ENCODE measurements at places on chromosomes 7 and 10. TPM values are rescaled to one million over a fixed set of nuclear protein-coding genes. Genes with fewer than 3 reads are reported as not detected.

- no peak for DNase-seq
Observed at GRCh38 chr7:78912781-78913180, 540.7 kb downstream of the MAGI2 start.

Gene PNLIPRP3
- total RNA-seq = not detected

DNA sequence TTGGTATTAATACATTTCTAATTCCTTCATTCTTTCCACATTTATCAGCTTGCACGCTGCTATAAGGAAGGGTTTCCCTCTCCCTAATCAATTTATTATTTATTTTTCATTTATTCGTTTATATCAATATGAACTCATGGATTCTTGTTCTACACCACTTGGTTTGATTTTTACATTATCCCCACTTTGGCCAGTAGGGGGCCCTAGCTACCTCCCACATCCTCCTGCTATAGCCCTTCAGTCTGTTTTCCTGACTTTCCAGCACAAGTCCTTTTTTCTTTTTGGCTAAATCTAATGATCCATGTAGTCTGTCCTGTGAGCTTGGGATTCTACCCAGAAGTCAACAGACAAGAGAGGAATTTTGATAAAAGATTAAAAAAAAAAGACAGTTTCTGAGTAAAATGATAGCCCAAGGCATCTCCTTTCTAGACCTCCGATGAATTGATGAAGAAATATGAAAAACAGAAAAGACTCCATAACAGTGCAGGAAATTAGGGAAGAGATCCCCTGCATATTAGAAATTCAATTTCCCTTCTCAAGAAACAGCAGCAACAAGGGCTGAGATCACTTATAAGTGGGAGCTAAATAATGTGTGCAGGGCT, 47.7 kb downstream of the LYZL2 start:
- no peak for DNase-seq

DNA sequence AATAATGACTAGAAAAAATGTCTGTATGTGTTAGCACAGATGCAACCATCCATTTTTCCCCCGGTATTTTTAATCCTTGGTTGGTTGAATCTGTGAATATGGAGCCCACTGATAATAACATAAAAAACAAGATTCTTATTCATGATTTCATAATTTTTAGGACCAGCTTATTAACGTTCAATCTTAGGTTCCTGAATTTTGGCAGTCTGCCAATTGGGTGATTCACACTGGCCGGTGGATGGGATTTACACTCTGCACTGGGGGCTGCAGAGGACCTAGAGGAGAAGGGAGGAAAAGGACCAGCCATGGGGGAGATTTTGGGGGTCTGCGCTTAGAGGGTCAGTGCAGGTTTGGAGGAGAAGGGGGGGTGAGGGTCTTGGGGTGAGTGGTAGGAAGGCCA, 327.9 kb downstream of the ACTR3B start:
- DNase-seq = no peak

Gene TFR2
- total RNA-seq = 0.13 TPM

Gene PKD1L1
- total RNA-seq = 2.5 TPM

Gene TRIM24
- 18.8 TPM for total RNA-seq

Gene UCN3
- not detected for total RNA-seq

DNA sequence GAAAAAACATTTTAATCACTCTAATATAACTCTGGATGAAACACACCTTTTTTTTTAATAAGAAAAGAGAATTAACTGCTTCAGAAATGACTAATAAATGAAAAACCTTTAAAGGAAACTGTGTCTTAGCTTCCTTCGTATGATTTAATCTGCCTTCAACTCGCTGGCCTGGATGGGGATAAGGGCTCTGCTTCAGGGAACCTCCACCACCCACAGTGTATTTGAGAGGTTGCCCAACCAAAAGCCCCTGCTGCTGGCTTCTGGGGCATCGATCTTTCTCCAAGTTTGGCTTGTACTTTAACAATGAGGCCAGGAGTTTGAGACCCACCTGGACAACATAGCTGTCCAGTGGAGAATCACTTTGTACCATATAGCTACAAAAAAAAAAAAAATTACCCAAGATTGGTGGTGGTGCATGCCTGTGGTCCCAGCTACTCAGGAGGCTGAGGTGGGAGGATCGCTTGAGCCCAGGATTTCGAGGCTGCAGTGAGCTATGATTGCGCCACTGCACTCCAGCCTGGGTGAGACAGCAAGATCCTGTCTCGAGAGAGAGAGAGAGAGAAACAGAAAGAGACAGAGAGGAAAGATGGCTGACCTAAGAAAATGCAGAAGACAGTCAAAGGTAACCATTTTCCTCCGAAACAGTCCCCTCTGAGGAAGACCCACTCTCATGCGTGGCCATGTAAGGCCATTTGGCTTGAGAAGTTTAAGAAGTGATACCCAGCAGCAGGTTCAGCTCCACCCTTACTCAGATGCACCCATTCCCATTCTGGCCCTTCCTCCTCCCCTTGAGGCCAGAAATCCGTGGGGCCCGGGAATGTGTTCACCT, 13.6 kb upstream of the LIMK1 start:
- no peak for DNase-seq

Gene UCMA
- not detected for total RNA-seq

DNA sequence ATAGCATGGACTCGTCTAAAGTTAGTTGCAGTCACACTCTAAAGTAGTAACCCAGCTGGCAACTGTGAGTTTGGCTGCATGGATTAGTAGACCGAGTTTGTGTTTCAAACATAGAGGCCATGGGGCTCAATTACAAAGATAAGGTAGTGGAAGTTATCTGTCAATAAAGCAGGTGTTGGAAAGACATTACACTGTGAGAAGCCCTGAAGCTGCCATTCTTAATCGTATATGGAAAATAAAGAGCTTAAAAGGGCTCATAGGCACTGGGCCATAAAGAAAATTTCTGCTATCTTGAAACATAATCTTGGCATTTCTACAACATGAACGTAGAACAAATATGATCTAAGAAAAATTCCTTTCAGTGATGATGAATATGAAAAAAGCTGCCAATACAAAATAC, 837.7 kb downstream of the REEP3 start:
- no peak for DNase-seq

- no peak for DNase-seq
Observed at GRCh38 chr7:88377434-88377833, 70.7 kb upstream of the STEAP4 start.
